Endothelial cell of umbilical vein (primary cell): ENCODE measurements at places on chromosomes 6 and 20. TPM values are rescaled to one million over a fixed set of nuclear protein-coding genes. Genes with fewer than 3 reads are reported as not detected.

Gene UBE2J1
- 84.9 and 96.6 TPM in 2 replicates for total RNA-seq

GRCh38 chr6:21222656-21223055 is 370.9 kb upstream of the SOX4 start:
- no peak overlapping the region for H3K27ac ChIP-seq
- H3K4me1 ChIP-seq = no peaks in the 10 kb centered on the region
- no peak for DNase-seq
- no peaks in the 10 kb centered on the region for H3K27me3 ChIP-seq

Gene SPDEF
- not detected in 2 replicates for total RNA-seq

Gene GPR6
- not detected in 2 replicates for total RNA-seq

Gene BPIFB1
- not detected in 2 replicates for total RNA-seq

GRCh38 chr6:90610751-90611542 is 24.1 kb upstream of the MAP3K7 start:
- peak; percentile 28 for DNase-seq
- no peak overlapping the region for H3K27ac ChIP-seq
- peaks cover 20% of the 10 kb centered on the region for H3K27me3 ChIP-seq
- no peaks in the 10 kb centered on the region for H3K36me3 ChIP-seq

- DNase-seq = no peak
- H3K4me1 ChIP-seq = no peaks in the 10 kb centered on the region
- H3K27me3 ChIP-seq = no peaks in the 10 kb centered on the region
- H3K27ac ChIP-seq = no peak overlapping the region
- H3K4me3 ChIP-seq = no peak overlapping the region
- no peaks in the 10 kb centered on the region for H3K36me3 ChIP-seq
Measured at GRCh38 chr20:58715391-58715800, 22.8 kb downstream of the NPEPL1 start.

Gene HS3ST5
- total RNA-seq = not detected in 2 replicates

DNA sequence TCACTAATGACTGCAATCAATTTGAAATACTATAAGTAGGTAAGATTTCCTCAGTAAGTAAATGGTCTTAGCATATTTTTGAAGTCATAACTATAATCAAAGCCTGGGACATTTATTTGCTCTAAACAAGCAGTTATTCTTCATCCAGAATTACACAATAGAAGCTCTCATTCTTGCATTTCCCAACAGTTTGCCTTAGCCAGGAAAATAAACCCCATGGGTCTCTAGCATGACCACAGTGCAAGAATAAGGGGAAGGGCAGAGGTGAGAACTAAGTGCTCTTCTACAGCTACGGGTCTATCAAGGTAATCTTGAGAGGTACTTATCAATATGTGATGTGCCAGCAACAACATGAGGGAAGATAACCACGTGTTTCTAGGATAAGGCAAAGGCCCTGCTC is 14.1 kb upstream of the HLA-C start:
- no peaks in the 10 kb centered on the region for H3K36me3 ChIP-seq
- H3K4me3 ChIP-seq = no peak overlapping the region
- H3K27me3 ChIP-seq = no peaks in the 10 kb centered on the region

DNA sequence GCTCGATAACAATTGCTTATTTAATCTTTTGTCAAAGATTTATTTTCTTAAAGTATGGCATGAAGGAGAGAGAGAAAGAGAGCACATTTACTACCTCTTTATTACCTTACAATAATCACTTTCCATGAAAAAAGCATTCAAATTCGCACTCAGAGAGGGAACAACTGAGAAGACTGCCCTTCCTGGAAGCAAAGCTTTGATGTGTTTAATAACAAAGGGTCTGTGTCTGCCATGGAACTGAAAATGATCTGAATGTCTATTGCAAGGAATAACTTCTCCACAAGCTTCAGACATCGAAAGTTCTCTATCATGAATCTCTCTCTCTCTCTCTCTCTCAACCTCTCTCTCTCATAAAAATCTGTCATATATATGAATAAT is 308.9 kb downstream of the HDGFL1 start:
- no peak overlapping the region for H3K4me3 ChIP-seq
- no peak for DNase-seq
- no peak overlapping the region for H3K27ac ChIP-seq
- H3K27me3 ChIP-seq = no peaks in the 10 kb centered on the region

DNA sequence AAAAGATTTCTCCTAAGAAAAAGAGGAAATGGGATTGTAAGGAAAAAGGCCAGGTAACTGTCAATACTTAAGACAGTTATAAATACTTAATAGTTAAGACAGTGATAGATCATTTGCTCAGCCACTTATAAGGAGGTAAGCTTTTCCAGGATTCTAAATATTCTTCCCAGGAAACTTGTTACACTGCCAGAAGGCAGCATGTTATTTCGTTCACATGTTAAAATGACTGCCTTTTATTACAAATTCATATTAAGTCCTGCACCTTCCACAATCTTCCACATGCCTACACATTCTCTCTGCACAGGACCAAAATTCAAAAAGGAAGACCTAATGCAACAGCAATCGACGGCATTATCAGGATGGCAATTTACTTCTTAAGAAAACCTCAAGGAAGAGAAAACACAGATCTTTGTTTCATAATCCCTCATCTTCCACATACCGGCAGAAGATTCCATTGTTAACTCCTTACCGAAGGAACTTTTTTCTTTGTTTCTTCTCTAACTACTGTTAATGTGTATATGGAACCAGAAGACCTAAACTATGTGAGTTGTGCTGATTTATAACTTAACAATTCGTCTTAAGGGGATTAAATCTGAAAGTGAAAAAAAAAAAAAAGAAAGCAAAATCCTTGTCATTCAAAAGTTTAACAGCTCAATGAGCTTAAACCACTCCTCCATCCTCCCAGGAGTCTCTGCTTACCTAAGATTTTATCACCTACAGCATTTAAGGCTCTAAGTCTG is 799 bp downstream of the TAAR2 start:
- no peaks in the 10 kb centered on the region for H3K36me3 ChIP-seq
- H3K4me3 ChIP-seq = no peak overlapping the region
- no peak for DNase-seq

DNA sequence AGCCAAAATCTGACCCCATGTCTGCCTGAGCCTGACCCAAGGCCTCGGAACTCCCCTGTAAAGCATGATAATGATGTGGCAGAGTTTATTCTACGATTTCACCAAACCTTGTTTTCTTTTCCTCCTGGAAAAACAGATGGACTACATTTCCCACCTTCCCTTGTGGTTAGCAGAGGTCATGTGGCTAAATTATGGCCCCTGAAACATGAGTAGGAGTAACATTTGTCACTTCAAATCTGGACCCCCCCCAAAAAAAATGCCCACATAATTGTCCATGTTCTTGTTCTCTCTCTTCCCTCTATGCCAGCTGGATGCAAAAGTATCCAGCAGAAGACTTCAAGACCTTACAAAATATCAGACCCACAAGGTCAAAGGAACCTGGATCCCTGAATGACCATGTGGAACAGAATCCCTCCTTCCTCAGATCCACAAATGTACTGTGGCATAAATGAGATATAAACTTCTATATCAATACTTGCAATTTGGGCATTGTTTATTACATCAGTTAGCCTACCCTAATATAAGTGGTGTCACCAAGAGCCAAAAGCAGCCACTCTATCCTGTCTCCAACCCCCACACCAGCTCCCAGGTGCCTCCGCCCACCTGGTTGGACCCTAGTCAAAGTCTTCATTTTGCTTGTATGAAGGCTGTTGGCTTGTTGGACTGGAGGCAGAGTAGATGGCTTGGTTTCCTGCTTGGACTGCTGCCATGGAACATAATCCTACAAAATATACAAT is 1.4 kb downstream of the C20orf96 start:
- peaks cover 27% of the 10 kb centered on the region for H3K4me1 ChIP-seq
- peak; percentile 23 for DNase-seq
- H3K36me3 ChIP-seq = no peaks in the 10 kb centered on the region
- peak overlapping the region; percentile 87 for H3K4me3 ChIP-seq
- H3K27me3 ChIP-seq = no peaks in the 10 kb centered on the region
